A549 treated with CORT108297 at 1 μM for 4 hours (cell line): ENCODE measurements at places on chromosomes 6 and 20. TPM values are rescaled to one million over a fixed set of nuclear protein-coding genes. Genes with fewer than 3 reads are reported as not detected.

The GPX5 gene
- not detected in 5 replicates for total RNA-seq

The TFAP2C gene
- total RNA-seq: 13.7 to 16.7 TPM (median 13.8 TPM) in 5 replicates

The SGK2 gene
- total RNA-seq: 7.1 to 8.2 TPM (median 7.7 TPM) in 5 replicates

The CGA gene
- 0.09 to 0.22 TPM (median 0.20 TPM) in 4 of 5 replicates, not detected in the other for total RNA-seq

The RAET1E gene
- total RNA-seq: 2.2 to 3.7 TPM (median 2.6 TPM) in 5 replicates

The SAMD3 gene
- not detected in 5 replicates for total RNA-seq

The HLA-DPA1 gene
- 0.05 to 0.22 TPM in 2 of 5 replicates, not detected in the others for total RNA-seq

The KIAA1755 gene
- 0.06 to 0.19 TPM (median 0.13 TPM) in 5 replicates for total RNA-seq

The C6orf132 gene
- total RNA-seq: 1.2 to 1.8 TPM (median 1.6 TPM) in 5 replicates

The FERMT1 gene
- total RNA-seq: 15.4 to 17.4 TPM (median 16.2 TPM) in 5 replicates

The VIP gene
- not detected in 5 replicates for total RNA-seq

The ARMH2 gene
- total RNA-seq: not detected in 5 replicates

The UBE2C gene
- 232 to 256 TPM (median 248 TPM) in 5 replicates for total RNA-seq

The PCSK2 gene
- not detected in 5 replicates for total RNA-seq

The KCNK5 gene
- total RNA-seq: 0.91 to 1.6 TPM (median 1.2 TPM) in 5 replicates

The MOXD1 gene
- total RNA-seq: 1.7 to 2.5 TPM (median 2.0 TPM) in 5 replicates

The FGD2 gene
- not detected in 5 replicates for total RNA-seq

The ZC2HC1B gene
- not detected in 5 replicates for total RNA-seq
